ENCODE measurements at places on chromosomes 6 and 20. TPM values are rescaled to one million over a fixed set of nuclear protein-coding genes. Genes with fewer than 3 reads are reported as not detected.

DNA sequence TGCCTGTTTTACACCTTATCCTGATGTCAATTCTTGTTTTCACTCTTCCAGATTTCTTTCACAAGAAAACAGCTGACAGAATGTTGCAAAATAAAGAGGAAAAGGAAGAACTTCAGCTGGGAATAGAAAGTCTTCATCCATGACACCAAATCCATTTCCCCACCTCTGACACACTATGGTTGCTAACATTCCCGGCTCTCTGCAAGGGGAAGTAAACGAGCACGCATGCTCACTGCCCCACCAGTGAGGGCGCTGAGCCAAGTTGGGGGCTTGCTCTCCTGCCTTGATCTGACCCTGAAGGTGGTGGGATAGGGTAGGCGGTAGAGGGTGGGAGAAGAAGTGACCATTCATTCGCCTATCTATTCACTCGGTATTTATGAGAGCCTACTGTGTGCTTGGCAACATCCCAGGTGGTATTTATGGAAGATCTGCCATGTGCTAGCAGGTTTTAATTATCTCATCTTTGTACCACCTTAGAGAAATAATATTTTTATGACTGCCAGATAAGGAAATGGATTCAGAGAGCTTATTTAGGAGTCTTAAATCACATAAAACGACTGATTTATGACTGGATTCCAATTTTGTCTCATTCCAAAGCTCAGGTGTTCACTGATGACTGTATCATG lies 206.2 kb downstream of the FOXC1 start:
- no peak for DNase-seq

The C20orf204 gene
- 2.3 TPM for total RNA-seq

DNA sequence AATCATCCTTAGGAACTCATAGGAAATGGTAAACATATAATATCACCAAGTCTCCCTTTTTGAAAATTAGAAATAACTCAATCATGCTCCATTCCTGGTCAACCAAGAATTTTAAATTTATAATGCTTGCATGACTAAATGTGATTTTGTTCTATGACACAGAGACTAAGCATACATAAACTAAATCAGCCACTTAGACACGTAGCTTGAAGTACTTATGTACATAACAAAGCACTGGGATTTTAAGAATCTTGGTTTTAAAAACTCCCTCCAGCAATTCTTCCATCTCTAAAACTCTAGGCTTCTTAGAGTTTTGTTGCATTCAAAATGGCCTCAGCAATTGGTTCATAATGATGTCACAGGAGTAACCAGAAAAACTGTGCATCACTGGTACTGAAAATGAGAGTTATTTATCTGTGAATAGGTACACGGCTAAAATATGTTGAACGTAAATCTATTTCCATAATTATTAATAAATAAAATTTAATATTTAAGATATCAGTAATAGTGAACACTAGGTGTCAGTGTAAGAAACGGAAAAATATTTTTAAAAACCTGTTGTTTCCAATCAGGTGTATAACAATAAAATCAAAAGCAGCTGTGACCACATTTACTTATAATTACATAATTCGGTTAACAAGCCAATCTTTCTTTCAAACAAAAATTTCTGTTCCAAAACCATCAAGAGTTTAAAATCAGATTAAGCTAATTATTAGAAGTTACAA lies 241.6 kb upstream of the RUNX2 start:
- DNase-seq, result no peak

The UBE2C gene
- total RNA-seq, result 202 TPM

The TLDC2 gene
- total RNA-seq, result not detected

GRCh38 chr6:167925026-167925425 lies 72.4 kb upstream of the KIF25 start:
- DNase-seq, result no peak

DNA sequence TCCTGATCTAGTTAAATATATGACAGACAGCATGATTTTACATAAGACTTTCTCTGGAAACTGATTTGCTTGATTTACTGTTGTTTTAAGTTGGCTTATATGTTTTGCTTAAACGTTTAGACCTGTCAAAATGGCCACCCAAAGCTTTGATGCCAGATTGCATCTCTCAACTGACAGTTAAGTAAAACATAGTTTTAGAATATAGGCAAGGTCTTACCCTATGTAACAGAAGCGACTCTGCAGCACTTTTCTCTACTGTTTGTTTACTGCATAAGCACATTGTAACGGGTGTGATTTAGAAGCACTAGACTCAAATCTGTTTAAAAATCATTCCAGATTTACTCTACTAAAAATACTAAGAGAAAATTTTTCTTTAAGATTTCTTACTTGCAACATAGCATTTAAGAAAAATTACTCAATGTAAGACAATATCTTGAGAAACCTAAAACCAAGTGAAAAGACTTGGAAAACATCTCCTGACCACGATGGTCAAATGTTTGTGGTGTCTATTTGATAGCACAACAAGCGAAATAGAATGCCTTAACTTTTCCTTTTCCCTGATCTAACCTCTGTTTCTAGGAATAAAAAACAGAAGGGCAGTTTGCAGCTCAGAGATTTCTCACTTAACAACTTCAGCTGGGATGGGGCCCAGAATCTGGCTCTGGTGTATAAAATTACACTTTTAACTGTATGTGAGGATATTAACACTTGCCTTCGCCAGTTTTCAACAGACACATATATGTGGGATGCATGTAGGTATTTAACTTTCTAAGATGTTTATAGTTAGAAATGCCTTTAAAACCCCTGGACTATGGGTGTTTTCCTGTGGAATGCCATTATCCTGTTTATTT lies 47.4 kb downstream of the AIG1 start:
- DNase-seq, result no peak

DNA sequence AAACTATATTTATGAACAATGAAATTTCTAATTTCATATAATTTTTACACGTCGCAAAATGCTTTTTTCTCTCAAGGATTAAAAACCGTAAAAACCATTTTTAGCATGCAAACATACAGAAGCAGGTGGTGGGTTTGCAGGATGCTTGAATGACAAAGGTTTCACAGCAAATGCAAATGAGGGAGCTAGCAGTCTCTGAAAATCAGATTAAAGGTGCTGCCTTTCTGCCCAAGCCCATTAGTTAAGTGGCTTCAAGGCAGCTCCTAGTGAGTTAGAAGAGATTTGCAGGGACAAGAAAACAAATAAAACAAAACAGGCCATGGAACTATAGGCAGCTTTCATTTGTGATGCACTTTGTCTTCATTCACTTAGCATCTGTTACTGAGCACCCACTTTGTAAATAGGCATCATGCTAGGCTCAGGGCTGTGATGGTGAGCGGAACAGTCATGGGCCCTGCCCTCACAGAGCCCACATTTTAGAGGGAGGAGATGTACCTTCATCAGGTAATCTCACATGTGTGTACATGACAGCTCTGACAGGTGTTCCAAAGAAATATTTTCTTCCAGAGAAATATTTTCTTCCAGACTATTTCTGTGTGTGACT lies 29.5 kb downstream of the NAPB start:
- no peak for DNase-seq

GRCh38 chr6:108518714-108519576 lies 41.8 kb upstream of the FOXO3 start:
- DNase-seq, result no peak

The SLC22A16 gene
- not detected for total RNA-seq

DNA sequence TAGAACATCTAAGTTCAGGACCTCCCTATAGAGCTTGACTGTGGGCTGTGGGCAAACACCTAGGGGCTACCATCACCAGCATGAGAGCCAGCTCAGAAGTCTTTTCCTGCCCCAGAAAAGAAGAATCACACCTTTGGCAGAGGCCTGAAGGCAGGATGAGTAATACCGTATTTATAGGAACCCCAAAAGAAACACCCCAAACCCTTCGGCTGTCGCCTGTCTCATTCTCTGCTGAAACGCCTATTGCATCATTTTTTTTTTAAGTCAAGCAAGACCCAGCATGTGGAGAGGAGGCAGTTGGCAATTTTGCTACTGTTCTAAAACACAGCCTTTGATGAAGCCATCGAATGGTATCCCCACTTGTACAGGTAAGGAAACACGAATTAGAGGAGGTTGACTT lies 436.4 kb downstream of the TFAP2A start:
- no peak for DNase-seq

The OPRM1 gene
- total RNA-seq, result not detected

The WFDC10B gene
- total RNA-seq, result not detected

DNA sequence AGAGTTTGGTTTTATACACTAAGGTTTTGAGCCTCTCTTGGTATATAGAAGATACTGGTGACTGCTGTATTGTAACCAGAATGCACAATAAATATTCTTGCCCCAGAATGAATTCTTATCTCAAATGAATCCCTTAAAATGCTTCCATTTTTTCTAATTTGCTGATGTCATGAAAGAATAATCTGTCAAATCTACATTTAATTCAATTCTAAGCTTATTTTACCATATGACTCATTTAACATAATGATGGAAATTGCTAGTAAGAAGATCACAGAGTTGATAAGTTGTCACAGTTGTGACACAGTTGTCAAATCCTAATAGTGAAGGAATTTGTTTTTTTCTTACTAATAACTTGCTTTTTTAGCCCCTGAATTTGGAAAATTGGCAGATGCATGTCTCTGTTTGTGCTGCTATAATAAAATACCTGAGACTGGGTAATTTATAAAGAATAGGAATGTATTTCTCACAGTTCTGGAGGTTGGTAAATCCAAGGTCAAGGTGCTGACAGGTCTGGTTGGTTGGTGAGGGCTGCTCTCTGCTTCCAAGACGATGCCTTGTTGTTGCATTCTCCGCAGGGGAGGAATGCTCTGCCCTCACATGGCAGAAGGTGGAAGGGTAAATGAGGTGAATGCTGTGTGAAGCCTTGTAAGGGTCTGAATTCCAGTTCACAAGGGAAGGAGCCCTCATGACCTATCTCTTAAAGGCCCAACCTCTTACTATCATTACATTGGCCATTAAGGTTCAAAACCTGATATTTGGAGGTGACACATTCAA lies 4.7 kb downstream of the ECT2L start:
- no peak for DNase-seq

DNA sequence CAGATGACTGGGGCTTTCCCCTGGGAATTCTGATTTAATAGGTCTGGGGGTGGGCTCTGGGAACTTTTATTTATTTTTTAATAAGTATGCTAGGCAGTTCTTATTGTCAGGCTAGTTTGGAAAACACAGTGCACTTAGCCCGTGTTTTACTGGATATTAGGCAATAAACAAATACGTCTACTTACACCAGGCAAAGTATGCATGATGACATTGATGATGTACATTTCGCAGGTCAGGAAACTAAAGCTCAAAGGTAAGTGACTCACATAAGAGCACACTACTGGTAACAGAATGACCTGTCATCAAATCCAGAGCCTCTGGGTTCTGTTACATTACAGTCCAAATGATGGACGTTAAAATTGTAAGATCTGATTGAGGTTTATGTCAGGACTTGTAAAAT lies 144.4 kb upstream of the EXOC2 start:
- no peak for DNase-seq

- DNase-seq, result no peak
These were observed 5.5 kb downstream of the GRIK2 start for GRCh38 chr6:101398716-101399615.

DNA sequence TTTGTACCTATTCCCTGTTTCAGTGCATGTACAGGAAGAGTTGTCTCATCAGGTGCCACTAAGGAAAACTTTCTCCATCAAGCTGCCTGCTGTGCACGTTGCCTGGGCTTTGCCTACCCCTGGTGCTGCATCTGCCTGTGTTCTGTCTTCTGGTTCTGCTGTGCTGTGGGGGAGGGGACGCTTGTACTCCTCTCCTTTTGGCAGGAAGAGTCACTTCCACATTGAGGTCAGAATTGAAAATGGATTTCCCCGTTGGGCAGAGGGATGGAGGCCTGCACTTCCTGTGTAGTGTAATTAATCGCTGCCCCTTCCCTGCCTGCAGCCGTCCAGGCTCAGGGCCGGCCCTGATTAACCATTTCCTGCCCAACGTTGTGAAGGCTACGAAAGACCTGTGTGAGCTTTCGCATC lies 153.3 kb downstream of the SCML4 start:
- peak; percentile 44 for DNase-seq

- no peak for DNase-seq
These were observed 164.1 kb downstream of the RNF144B start for GRCh38 chr6:18551228-18551627.

DNA sequence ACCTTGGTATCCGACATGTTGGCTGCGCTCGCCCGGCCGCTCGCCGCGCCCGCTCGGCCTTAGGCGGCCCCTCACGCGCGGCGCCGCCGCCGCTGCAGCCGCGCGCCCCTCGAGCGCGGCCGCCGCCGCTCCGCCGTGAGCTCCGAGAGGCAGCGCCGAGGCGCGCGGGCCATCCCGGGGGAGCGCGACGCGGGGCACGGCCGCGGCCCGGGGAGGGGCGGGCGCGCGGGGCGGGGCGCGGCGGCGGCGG lies at the start of gene KIF13A:
TSS of gene KIF13A (minus strand) at position 189 of the 250 bp plus-strand sequence. CDS start at position 17, 172 bp downstream.
- DNase-seq, result no peak

Measured in neural crest cell (in vitro differentiated cells).